NCI-H1930 (cell line): ENCODE measurements at places on chromosomes 3 and 15.

- DNase-seq = no peak
Measured at GRCh38 chr3:153972862-153973261, 148.3 kb upstream of the ARHGEF26 start.

- no peak for DNase-seq
Measured at GRCh38 chr15:70056091-70056680, 41.5 kb downstream of the TLE3 start.

DNA sequence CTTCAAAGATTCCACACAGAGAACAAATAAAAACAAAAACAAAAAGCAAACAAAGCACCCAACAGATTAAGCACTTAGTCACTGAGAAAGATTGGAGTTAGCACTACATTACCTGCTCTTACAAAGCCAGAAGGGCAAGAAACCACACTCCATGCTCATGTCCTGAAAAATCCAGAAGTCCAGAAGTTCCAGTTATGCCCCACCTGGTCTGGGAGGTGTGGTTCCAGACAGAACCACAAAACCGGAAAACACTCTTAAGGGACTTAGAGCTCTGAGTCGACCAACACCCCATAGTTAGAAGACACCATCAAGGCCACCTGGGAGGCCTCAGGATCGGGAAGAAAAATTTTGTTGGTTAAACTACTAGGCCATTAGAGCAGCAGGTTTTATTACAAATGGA, 88.9 kb downstream of the TNIK start:
- no peak for DNase-seq

DNA sequence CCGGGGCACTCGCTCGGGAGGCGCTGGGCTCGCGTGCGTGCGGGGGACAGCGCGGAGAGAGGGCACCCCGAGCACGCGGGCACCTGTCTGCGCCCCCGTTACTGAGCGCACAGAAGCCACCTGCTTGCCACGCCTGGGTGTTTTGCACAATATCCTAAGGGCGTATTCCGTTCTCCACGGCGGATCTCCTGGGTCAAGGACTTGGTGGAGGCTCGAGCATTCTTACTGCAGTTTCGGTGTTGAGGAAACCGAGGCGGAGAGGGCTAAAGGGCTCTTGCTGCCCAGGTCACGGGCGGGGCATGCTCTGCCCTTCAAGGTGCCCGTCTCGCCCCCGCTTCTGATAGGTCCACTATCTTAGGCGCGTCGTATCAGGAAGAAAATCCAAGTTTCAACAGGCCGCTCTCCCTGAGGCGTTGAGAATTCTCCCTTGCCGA, 526 bp downstream of the GPD1L start:
- no peak for DNase-seq

- no peak for DNase-seq
Measured at GRCh38 chr3:71599416-71599815, 15.9 kb upstream of the FOXP1 start.

GRCh38 chr15:83320404-83320803, 35.9 kb upstream of the BNC1 start:
- DNase-seq = no peak

GRCh38 chr3:55673764-55674163, 186.7 kb upstream of the WNT5A start:
- DNase-seq = no peak

DNA sequence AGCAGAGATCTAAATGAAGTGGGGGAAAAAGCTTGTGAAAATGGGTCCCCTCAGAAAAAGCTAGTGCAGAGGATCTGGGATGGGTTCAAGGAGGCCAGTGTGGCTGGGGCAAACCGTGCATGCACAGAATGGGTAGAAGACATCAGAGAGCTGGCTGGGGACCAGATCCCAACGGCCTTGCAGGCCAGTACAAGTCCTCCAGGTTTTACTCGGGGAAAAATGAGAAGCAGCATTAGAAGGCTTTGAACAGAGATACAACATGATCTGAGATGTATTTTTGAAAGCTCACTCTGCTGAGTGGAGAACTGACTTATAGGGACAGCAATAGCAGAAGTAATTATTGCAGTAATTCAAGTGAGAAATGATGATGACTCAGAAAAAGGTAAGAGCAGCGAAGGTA, 114.5 kb downstream of the HERC1 start:
- DNase-seq = no peak

DNA sequence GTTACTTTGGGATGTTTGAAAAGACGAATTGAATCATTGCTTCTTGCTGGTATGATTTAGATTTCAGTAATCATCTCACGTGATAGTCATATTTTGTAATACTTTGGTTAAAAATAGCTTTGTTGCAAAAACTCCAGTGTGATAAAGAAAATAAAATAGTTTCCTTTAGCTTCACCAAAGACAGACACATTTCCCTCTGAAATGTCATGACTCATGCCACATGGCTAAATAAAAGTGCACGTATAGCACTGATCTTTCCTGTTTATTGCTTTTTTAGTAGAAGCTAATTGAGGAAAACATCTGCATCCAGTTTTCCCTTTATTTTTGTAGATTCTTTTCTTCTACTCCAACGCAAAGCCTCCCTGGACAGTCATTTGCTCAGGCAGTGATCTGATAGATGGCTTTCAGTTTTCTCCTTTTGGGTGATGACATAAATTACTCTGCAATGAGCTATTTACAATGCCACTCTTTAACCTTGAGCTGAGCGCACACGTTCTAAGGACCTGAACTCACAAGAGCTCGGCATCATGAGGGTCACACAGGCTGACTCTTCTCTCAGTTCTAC, 84.9 kb downstream of the ARNT2 start:
- no peak for DNase-seq
